ENCODE measurements at places on chromosomes 2 and 18.

GRCh38 chr2:133936601-133937000, 317.3 kb upstream of the MGAT5 start:
- DNase-seq = no peak

DNA sequence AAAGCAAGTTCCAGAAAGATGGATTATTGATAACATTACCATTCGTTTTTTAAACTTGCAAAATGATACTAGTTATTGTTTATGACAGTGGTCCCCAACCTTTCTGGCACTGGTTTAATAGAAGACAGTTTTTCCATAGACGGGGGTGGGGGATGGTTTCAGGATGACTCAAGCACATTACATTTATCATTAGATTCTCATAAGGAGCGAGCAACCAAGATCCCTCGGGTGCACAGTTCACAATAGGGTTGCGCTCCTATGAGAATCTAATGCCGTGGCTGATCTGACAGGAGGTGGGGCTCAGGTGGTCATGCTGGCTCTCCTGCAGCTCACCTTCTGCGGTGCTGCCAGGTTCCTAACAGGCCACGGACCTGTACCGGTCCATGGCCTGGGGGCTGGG, 86.2 kb downstream of the BCL2 start:
- no peak for DNase-seq

DNA sequence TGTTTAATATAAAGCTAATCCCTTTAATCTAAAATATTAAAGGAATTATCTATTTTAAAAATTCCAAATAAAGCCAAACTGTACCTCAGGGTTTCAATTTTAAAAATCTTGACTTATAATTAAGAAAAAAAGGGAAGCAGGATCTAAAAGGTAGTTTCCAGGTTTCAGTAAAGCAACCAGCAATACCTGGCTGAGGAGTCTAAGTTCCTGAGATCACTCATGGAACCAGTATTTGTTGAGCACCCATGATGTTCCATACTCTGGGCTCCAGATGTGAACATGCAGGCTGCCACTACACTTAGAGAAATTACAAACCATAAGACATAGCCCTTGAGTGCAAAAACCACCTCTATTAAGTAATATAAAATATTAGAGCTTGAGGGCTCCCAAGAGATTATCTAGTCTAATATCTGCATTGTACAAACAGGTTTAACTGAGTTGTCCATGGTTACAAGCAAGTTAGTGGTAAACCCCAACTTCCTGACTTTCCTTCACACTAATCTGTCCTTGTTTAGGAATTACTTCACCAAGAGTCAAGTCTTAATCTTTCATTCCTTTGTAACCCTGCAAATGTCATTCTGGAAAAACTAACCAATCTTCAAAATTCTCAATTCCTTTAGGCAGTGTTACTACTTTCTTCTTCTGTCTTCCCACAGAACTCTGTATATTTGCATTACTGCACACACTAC, 49.2 kb downstream of the CLASP1 start:
- DNase-seq = no peak

GRCh38 chr2:120846406-120847095, 110.9 kb downstream of the GLI2 start:
- DNase-seq = no peak

DNA sequence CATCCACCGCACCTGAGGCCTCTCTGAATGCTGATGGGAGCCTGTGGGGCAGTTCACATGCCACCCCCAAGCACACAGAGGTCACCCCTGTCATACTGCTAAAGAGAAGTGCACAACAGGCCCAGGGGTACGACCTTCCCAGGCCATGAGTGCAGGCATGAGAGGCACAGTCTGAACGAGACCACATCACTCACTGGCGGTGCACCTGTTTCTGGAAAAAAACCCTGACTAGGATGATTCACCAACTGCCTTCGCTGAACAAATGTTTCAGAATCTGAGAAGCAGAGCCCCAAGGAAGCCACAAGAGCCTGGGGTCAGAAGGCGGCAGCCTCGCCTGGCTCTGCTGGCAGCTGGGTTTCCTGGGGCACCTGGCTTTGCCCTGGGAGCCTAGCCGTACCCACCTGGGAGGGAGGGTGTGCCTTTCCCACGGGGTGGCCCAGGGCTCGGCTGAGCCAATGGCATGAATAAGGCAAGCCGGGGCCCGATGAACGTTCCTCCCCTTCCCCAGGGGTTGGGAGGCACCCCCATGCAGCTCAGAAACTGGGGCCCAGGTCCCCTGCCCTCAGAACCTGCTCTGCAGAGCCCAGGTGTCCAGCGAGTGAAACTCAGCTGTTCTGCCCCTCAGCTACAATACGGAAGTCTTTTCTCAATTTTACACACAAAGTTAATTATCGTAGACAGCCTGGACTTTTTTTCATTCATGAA, 73.8 kb downstream of the HDAC4 start:
- DNase-seq = no peak

GRCh38 chr18:62450546-62451410, 72.0 kb upstream of the ZCCHC2 start:
- DNase-seq = no peak
